ENCODE measurements at places on chromosomes 12 and 14. TPM values are rescaled to one million over a fixed set of nuclear protein-coding genes. Genes with fewer than 3 reads are reported as not detected.

Gene MANSC1
- total RNA-seq = 0.34 TPM

Gene KRT2
- 0.62 TPM for total RNA-seq

Gene CPNE6
- not detected for total RNA-seq

Gene PRB2
- total RNA-seq = not detected

Gene NPFF
- not detected for total RNA-seq

Gene COX6A1
- 131 TPM for total RNA-seq

Gene EIF2S1
- total RNA-seq = 50.3 TPM

Gene IL22
- not detected for total RNA-seq

Measured in naive thymus-derived CD8-positive, alpha-beta T cell (primary cell).